ENCODE measurements at places on chromosomes 12 and 14.

- DNase-seq = no peak
Observed at GRCh38 chr14:102028733-102029132, 58.1 kb downstream of the HSP90AA1 start.

DNA sequence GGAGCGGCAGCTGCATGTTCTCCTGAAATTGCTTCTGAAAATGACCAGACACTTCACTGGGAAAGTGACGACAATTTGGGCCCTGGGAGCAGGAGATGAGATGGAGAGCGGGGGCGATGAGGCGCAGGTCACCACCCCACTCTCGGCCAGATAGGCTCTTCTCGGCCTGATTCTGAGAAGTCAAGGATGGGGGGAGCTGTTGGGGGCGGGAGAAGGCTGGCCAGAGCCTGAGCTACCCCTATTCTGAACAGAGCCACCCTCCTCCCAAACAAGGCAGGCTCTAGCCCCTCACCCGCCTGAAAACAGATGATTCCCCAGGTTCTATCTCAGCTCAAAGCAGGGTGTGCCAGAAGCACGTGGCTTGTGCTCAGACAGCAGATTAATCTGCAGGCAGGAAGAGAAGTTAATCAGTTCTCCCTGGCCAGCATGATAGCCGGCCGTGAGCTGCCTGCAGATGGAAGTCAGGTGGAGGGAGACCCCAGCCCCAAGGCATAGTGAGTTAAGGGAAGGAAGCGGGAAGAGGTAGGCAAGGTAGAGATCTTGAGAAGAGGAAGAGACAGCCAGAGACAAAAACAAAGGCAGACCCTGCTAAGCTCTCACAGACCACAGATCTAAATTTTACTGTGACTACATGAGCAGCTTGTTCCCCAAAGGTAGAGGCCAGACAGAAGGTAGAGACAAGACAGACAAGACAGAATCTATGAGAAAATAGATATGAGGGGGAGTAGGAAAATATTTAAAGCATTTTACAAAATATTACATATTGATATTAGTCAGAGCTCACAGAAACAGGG lies 10.9 kb upstream of the TAC3 start:
- DNase-seq = no peak

- no peak for DNase-seq
Observed at GRCh38 chr12:63752283-63752682, 27.4 kb upstream of the RXYLT1 start.

GRCh38 chr12:89801284-89801683 lies 92.6 kb upstream of the ATP2B1 start:
- DNase-seq = no peak

DNA sequence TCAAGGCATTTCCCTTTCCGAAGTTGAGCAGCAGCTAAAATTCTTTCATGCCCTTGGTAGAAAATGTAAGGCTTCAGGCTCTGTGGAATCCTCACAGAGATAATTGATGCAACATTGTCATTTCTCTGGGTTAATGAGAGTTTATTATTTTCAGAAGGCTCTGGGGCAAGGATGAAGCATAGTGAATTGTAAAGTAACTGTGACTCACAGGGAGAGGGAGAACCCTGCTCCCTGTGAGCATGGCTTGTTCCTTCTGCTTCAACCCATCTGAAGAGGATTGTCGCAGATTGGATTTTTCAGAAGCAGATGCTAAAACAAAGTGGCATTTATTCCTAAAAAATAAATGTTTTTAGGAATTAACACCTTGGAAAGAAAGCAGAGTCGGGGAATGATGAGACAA lies 41.2 kb downstream of the APOBEC1 start:
- DNase-seq = no peak

- DNase-seq = no peak
Observed at GRCh38 chr12:78316631-78317468, 486.2 kb downstream of the NAV3 start.

DNA sequence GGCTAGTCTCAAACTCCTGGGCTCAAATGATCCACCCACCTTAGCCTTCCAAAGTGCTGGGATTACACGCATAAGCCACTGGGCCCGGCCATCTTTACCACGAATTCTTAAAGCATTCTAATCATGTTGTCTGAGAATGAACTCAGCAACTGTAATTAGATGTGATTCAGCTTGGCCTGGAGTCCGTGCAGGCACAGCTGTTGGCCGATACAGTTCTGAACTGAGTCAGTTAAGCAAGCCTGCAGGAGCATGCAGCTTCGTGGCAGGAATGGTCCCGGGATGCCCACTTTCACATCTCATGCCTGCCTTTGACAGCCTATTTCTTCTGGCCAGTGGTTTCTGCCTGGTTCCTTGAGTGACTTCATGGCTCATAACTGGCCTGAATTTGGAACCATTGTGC lies 194.1 kb downstream of the ANO6 start:
- no peak for DNase-seq

- DNase-seq = peak; percentile 5
Observed at GRCh38 chr12:108856428-108857157, 790 bp downstream of the SSH1 start.

GRCh38 chr14:102154821-102155549 lies 15.3 kb downstream of the WDR20 start:
- DNase-seq = no peak

Measured in stimulated activated CD4-positive, alpha-beta T cell treated with anti-CD3 and anti-CD28 coated beads, TNF-alpha, amount 100 ng/mL, for 1 hour (primary cell).